ENCODE measurements at places on chromosomes 2 and 18. TPM values are rescaled to one million over a fixed set of nuclear protein-coding genes. Genes with fewer than 3 reads are reported as not detected.

The RIT2 gene
- total RNA-seq: 5.1 TPM

The ZNF521 gene
- 6.8 TPM for total RNA-seq

The TMEM37 gene
- 1.5 TPM for total RNA-seq

The CHRNG gene
- total RNA-seq: not detected

The NT5C1B gene
- not detected for total RNA-seq

The CTIF gene
- 5.0 TPM for total RNA-seq

The LAMA3 gene
- total RNA-seq: 1.6 TPM
